ENCODE measurements at places on chromosomes 4 and X.

GRCh38 chr4:36394352-36394903 lies 113.0 kb downstream of the DTHD1 start:
- DNase-seq, result peak; percentile 71

GRCh38 chr4:176641237-176641636 lies 151.5 kb downstream of the VEGFC start:
- DNase-seq, result no peak

DNA sequence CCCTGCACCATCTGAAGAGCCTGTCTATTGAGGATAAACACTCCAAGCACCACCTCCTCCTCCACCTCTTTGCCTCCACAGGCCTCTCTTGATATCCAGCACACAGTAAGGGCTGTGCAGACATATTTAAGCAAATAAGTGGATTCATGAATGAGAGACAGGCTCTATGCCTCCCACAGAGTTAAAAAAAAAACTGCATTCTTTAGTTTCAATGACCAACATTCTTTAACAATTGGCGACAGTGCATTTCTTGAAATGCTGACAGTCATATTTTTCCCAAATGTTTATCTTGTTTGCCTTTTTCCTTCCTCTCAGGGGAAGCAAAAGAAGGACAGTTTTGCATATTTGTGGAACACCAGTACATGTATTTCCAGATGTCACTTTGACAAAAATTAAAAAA lies 38.6 kb downstream of the MXRA5 start:
- no peak for DNase-seq

DNA sequence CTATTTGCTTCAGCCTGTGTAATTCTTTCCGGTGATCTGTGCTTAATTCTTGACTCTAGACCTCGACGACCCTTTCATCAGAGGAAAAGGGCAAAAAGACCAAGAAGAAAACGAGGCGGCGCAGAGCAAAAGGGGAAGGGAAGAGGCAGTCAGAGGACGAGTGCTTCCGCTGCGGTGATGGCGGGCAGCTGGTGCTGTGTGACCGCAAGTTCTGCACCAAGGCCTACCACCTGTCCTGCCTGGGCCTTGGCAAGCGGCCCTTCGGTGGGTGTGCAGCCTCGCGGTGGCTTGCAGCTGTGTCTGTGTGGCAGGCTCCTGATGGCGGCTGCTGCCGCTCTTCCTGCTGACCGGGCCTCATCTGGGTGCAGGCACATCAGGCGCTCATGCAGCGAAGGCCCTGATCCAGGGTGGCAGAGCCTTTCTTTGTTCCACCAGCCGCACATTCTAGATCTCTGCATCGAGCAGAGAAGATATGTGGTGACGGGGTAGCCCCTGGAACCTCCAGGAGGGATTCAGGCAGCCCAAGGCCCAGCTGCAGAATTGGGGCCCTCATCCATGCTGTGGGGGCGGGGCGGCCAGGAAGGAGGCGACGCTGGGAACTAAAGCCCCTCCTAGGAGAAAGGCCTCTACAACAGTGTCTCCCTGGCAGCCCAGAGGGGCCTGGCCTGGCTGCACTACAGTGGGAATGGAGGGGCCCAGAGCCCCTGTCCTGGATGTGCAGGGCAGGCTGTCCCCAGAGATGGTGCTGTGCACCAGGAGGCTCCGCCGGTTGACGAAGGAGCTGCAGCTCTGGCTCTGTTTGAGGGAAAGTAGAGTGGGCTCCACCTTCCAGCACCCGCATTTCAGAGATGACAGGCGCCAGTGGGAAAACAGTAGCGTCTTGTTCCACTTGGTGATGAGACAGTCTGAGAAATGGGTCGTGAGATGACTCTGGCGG lies 32.1 kb downstream of the NELFA start:
- no peak for DNase-seq

DNA sequence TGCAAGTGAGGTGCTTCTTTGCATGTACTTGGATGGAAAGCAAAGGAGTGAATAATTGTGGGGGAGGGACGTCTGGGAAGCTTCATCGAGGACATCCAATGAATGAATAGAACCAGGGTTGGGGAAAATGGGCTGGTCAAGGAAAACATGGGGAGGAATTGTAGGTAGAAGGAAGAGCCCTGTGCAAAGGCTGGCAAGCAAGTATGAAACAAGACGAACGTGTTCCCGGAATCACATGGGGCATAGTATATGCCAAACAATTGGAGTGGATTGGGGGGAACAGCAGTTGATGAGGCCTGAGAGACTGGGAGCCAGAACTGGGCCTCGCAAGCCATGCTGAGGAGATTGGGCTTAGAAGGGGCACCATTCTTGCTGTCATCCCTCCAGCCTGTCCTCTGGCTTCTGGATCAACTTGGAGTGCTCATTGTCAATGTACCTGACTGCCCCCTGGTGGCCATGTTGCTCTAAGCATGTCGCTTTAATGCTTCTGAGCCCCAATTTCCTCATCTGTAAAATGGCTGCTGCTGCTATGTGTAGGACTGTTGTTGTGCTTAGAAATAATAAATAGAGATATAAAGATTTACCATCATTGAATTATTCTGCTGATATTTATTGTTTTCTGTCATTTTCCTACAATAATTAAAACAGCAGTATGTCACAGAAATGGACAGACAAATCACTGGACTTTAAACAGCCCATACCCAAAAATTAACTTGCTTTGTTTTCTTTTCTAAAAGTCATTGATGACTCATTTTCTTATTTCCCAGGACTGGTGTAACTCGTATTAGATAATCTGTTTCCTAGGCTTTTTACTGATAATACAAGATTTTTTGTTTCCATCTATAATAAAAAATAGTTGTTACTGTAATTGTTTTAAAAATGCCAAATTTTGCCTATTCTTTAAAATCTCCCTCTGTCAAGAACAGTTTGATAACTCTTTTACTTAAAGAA lies 66.4 kb downstream of the JADE3 start:
- DNase-seq, result peak; percentile 62

DNA sequence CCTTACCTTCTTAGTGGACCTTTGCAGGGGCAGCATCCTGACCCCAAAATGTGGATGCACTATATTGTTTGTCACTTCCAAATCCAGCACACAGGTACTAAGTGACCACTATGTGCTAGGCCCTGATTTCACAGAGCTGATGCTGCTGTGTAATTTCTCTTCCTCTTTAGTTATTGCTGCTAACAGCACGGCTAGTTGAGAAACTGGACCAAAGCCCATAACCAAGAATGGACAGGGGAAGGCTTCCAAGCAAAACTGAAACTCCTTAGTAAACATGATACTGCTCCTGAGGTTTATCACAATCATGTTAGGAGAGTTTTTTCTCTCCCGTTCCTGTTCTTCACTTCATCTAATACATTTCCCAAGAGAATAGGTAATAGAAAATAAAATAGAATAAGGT lies 172.9 kb upstream of the TTC29 start:
- DNase-seq, result no peak

- no peak for DNase-seq
Observed at GRCh38 chrX:78476701-78477100, 149.3 kb upstream of the CYSLTR1 start.
